ENCODE measurements at places on chromosomes 2 and 18.

DNA sequence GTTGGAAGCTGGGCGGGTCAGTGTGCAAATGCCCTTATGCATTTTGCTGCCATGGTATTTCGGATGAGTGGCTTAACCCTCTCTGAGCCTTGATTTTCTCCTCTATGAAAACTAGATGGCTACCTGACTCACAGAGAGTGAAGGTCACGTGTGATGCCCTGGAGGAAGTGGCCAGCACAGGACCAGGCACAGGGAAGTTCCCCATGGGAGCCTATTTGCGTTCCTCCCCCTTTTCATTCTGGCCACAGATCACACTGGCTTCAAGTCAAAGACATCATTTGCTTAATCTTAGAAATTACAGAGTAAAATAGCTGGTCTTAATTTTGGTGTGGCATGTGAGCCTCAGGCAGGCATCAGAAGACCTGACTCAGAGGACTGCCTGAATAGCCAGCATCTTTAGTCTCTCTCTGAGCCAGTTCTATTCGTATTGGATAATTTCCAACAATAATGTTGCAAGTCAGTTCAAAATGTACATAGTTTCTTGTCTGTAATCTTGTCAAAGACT, 57.6 kb upstream of the CD302 start:
- DNase-seq, result no peak

DNA sequence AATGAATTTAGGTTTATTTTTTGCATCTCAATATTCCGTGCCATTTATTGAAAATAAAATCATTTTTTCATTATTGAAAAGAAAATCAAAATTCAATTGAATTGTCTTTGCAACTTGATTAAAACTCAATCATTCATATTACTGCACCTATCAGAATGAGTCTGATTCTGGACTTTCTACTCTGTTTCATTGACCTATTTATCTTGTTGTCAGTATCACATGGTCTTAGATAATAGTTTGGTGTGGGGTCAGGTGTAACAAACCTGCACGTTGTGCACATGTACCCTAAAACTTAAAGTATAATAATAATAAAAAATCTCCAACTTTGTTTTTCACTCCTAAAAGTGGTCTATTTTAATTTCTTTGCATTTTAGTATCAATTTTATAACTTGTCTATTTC, 422.9 kb downstream of the RAD51AP2 start:
- no peak for DNase-seq

- DNase-seq, result no peak
Observed at GRCh38 chr2:218960309-218961165, 1.1 kb downstream of the CDK5R2 start.

- no peak for DNase-seq
Observed at GRCh38 chr2:39447266-39448168, 10.4 kb upstream of the MAP4K3 start.

DNA sequence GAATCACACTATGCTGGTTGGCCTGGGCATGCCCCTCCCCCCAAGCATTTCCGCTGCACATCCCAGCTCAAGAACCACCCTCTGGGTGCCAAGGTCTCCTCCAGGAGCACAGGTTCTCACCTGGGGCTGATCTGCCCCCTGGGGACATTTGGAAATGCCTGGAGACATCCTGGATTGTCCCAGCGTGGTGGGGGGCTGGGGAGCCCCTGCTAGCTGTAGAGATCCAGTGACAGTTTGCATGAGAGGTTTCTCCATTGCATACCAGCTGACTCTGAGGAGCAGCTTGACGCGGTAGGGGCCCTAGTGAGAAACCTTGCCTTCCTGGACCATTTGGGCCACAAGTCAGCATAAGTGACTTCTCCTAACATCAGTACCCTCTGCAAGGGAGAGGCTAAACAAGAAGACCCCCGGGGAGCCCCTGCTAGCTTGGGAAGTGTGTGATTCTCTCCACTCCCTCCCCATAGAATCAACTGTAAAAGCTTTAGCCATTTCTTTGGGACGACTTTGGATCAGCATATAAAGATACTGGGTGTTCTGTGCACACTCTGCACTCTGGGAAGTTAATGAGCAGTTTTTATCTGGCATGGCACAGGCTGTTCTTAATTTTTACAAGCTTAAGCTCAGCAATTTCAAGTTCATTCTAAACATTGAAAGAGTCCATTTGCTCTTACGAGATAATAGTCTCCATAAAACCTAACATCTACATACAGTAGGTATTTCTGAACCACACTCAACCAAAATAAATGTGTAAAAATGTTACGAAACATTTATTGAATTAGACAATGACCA, 94.1 kb downstream of the GBX2 start:
- no peak for DNase-seq

DNA sequence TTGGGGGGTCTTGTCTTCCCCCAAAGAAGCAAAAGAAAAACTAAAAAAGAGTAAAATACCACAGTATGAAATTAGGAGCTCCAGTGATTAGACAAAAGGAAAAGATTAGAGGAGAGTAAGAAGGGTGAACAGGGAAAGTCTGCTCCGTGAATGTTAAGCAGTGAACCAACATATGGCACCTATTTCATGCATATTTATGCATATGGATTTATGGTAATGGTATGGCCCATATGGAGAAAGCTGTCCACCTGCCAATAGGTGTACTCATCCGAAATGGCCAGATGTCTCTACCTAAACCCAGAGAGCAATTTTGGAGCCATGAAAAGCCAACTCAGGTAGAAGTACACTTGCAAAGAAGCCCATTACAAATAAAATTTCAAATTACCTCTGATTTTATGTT, 404.0 kb upstream of the RAB6C start:
- DNase-seq, result no peak

GRCh38 chr2:55155206-55155605, 76.9 kb downstream of the CLHC1 start:
- DNase-seq, result no peak

GRCh38 chr2:45786836-45787357, 135.4 kb downstream of the PRKCE start:
- no peak for DNase-seq

DNA sequence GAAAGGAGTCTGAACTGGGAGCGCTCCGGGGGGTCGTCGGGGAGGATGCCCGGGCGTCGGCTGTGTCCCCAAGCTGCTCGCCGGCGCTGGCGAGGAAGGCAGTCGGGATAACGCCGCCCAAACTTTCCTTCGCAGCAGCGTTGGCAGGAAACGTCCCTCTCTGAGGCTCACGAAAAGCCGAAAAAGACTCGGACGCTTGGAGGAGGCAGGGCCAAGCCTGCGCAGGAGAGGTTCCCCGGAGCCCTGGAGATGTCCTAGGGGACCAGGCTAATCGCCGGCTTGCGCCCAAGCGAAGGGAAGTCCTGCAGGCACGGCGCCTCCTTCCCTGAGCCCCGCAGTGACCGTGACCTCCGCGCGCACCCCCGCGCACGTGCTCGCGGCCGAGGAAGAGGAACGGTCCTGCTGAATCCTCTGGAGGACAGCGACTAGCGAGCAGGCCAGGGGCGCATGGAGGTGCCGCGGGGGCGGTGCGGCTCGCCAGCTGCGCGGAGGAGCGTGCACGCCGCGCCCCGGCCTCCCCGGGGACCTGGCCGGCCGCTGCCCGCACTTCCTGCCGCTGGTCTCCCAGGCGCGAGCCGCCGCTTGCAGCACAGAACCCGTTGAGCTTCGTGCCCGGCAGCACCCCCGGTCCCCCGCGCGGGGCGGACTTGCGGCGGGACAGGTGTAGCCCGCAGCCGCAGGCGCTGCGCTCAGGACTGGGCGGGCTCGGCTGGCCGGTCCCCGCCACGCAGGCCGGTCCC, at the start of gene SH3RF3:
Gene SH3RF3, plus strand, starts transcription at position 590 of the 740 bp plus-strand sequence.
- DNase-seq, result peak; percentile 55

GRCh38 chr18:5628512-5629255, 84.9 kb upstream of the EPB41L3 start:
- no peak for DNase-seq

- no peak for DNase-seq
Observed at GRCh38 chr18:36728345-36728744, 100.5 kb downstream of the TPGS2 start.

- no peak for DNase-seq
Observed at GRCh38 chr18:80200171-80200931, 47.0 kb downstream of the PARD6G start.

- no peak for DNase-seq
Observed at GRCh38 chr18:45588376-45589355, 26.6 kb upstream of the SLC14A2 start.

GRCh38 chr2:81050580-81051095, 746.1 kb upstream of the LRRTM1 start:
- DNase-seq, result no peak
